ENCODE measurements at places on chromosomes 11 and 22.

DNA sequence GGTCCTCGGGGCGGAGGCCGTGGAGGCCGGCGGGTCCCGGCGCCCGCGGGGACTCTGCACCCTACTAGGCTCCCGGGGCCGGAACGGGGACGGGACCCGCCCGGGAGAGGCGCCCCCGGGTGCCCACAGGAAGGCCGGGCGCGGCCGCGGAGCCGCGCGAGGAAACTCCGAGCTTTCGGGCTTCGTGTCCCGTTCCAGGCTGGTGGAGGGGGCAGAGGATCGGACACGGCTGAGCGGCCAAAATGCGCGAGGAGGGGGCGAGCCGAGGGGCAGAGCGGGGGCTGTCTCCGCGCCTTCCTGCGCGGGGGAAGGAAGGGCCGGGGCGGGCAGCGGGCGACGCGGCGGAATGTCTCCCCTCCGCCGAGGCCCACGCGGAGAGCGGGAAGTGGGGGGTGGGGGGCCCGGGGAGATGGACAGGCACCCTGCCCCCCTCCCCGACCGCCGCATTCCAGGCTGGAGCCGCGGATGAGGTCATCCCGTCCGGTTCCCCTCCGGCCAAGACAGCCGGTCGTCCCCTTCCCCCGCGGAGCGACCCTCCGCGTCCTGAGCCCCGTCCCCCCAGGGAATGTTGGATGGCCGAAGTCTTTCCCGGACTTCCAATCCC lies 430 bp downstream of the CDC42EP1 start:
- peak; percentile 61 for DNase-seq

- no peak for DNase-seq
These were observed 17.1 kb upstream of the DGKZ start for GRCh38 chr11:46330154-46330553.

- DNase-seq, result no peak
These were observed 166.9 kb upstream of the GRK3 start for GRCh38 chr22:25397616-25398015.

DNA sequence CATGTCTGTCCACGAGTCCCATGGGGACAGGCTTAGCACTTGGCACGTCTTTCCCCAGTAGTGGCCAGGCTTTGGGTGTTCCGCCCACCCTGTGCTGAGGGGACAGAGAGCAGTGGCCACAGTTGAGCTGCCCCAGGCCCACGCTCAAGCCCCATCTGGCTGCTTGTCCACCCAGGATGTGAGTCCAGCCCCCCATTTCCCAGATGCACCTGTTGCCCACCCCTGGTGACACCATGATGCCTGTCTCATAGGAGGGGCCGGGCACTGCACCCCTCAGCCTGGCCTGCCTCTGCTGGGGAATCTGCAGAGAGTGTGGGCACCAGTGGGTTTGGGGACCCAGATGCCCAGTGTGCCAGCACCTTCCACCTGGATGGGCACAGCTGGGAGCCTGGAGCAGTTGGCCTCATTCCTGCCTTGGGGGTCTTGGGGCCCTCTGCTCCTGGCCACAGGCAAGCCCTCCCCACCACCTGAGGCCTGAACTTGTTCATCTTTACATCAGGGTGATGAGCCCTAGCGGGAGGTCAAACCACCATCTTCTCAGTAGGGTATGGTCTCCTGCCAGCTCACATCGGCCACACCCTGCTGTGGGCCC lies 5.7 kb downstream of the SIGIRR start:
- no peak for DNase-seq

GRCh38 chr22:20040327-20041200 lies 19.7 kb downstream of the TANGO2 start:
- DNase-seq, result no peak

DNA sequence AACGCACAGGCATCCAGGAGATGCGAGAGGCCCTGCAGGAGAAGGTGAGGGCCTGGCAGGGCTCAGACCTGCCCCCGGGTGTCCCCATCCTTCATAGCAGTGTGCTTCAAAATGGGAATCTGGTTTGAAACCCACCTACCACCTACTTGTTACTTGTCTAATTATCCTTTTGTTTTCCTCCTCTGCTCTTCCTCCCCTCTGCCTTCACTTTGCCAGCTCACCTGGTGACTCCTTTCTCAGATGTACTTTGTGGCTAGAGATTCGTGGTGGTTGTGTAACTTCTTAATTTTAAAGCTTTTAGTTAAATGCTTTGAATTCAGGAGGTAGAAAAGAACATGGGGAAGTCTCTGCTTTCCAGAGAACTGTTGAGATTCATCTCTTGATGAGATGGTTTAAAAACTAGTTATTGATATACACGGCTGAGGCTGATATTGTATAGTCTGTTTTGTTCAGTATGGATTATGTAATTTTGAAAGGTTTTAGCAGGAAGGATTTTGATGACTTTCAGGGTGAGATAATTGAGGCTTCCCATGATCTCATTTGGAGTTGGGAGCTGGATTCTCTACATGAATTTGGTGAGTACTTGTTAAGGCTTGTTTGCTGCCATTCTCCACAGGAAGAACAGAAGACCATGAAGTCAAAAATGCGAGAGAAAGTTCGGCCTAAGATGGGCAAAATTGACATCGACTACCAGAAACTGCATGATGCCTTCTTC lies 8.0 kb downstream of the SF3B2 start:
- no peak for DNase-seq

- DNase-seq, result no peak
These were observed 3.0 kb upstream of the APOA4 start for GRCh38 chr11:116825854-116826750.

DNA sequence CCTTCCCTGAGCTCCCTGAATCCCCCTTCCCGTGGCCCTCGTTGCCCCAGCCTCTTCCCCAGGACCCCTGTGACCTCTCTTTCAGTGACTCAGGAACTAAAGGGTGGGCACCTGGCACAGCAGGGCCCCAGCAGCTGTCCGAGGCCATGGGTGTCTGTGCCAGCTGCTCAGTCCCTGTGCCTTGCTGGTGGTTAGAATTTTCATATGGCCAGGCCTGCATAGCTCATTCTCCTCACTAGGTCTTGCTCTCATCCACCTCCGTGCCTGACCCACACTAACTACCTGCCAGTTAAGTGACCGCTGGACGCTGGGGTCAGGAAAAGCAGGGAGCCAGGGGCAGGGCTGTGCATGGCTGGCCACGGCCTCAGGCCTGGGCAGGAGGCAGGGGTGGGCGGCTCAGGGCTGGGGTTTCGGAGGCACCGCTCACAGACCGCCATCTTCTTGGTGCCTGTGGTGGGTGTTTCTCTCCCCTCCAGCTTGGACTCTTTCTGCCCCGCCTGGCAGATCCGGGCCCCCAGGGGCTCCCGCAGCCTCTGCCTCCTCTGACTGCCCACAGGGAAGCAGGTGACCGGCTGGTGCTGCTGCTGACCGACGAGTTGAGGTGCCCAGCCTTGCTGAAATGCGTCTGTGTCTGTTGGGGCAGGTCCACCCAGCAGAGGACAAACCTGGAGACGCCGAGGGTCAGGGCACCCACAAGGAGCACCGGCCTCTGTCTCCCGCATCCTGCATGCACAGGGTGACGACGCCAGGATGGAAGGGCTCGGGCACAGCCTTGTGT lies 20.3 kb downstream of the MRGPRD start:
- no peak for DNase-seq

DNA sequence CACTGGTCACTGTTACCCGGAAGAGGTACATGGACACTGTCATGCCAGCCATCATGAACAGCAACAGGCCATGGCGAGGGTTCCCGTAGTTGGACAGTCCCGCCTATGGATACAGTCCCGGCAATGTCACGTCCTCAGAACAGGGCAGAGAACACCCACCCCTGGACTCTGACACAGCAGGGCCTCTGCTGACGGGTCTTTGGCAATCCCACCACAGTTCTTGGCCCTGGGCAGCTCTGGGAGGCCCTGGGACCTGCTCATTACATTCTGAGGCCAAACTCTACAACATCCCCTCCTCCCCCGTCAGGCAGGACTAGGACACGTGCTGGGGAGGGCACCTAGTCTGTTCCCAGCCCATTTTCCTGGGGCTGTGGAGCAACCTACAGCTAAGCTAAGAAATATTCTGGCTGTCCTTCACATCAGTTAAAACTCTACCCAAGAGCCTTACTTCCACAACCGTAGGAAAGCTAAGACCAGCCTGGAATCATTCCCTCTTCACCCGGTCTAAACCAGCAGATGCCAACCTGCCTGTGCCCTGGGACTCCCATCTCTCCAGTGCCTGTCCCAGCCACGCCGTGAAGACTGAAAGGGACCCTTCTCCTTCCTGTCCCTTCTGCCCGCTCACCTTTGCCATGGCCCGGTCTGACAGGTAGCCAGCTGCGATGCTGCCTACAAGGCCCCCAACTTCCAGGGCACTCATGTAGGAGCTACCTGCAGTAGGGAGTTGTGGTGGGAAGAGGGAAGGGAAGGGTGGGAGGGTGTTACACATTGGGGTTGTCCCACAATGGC lies 4.5 kb downstream of the SLC37A4 start:
- no peak for DNase-seq

DNA sequence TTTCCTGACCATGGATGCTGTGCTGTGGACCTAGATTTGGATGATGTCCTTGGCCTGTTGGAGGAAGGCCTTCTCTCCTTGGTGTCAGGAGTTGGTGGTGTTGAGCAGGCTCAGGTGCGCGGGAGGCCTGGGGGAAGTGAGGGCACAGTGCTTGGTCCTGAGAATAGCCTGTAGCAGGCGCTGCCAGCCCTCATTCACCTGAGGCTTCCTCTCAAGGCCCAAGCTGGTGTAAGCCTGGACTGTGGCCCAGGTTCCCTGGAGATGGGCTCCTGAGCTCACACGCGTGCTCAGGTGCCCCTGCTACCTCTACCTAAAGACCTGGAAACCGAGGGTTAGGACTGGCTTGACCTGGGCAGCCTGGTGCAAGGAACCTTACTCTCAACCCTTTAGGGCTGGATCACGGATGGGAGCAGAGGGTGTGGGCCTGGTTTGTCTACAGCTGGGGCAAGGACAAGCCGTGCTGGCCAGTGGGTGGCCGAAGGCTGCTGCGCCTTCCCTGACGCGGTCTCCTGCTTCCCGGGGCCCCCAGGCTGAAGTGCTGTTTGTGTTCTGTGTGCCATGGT lies 7.8 kb upstream of the GRAMD4 start:
- DNase-seq, result no peak
